ENCODE measurements at places on chromosomes 2 and 18.

DNA sequence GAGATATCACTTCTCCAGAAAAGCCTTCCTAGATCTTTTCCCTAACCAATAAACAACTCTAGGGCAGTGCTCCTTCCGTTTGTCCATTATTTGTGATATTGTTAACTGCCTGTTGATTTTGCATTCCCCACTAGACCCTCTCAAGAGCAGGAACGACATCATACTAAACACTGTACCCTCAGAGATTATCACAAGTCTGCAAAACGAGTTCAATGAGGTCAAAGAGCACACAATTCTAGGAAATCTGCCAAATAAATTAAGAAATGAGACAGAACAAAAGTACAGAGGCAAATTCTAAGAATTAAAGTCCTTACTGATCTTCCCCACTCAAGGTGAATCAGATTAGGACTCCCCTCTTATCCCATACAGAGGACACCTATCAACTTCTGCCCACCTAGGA, 7.6 kb downstream of the RTTN start:
- no peak for DNase-seq

GRCh38 chr2:162123806-162124758, 28.0 kb downstream of the GCG start:
- no peak for DNase-seq

DNA sequence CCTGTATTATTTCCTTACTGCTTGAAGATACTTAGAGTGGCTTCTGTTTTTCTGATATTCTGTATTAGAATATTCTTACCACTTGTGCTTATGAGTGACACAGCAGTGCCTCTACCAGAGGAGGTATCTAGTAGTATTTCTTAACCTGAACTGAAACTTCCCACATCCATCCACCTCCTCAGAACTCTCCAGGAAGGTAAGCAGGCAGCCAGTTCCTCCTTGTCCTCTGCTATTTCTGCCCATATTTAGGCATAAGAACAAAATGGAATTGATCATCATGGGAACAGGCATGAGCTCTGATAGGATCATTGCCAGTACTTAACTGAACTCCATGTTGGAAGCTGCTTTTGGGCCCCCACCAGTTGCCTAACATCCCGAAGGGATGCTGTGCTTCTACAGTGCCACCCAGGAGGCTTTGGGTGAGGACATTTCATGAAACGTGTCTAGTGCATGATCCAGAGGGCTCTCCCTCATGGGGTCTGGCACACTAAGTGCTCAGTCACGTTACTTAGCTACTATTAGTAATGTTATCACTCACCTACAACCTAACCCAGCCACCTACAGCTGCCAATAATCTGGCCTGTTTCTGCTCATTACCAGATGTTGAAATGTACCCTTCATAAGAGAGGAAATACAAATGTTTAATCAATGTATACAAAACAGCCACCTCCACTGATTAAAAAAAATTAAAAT, 520.7 kb downstream of the EIPR1 start:
- no peak for DNase-seq

- DNase-seq: no peak
These were observed 121.3 kb downstream of the DYM start for GRCh38 chr18:49339146-49339545.

- DNase-seq: no peak
These were observed 123.1 kb downstream of the EIPR1 start for GRCh38 chr2:3254442-3254941.

DNA sequence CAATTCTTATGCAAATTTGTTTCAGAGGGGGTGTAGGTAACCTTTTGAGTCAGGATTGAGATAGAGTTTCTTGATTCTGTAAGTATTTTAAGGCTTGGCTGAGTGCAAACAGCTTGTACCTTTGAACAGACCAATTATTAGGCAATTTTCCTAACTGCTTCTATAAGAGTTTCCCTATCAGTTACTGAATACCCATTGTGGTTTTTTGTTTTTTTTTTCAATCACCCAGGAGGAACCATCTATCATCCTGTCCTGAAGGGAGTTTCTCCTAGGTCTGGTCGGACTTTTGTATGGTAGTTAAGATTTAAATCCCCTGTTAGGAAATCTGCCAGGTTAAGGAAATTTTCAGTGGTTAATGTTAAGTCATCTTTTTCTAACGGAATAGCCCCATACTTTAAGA, 319.4 kb upstream of the SLC39A10 start:
- no peak for DNase-seq

GRCh38 chr2:160062292-160063005, at the start of gene PLA2R1:
PLA2R1 (minus strand) TSS chr2:160062615; CDS start chr2:160062403, 212 bp downstream.
- DNase-seq: no peak

DNA sequence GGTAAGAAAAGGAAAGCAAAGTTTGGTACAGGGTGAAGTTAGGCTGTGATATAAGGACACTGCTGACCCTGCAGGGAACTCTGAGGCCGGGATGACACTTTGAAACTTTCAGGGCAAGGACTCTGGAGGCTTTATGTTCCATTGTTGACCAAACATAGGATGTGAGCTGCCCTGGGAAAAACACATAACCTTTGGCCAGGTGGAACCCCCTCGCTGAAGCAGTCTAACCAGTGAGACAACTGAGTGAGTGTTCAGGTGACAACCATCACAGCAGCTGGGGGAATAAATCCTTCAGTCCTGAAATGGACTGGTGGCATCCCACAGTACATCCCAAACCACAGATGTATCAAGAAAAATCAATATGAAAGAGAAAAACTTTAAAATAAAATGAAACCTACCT, 280.9 kb upstream of the CDH2 start:
- DNase-seq: no peak
